Natural killer cell treated with Interleukin-12 subunit alpha and Interleukin-12 subunit beta and Interleukin-15 and Interleukin-18, amount 100 ng/mL, for 72 hours (primary cell): ENCODE measurements at places on chromosomes 16 and 17.

DNA sequence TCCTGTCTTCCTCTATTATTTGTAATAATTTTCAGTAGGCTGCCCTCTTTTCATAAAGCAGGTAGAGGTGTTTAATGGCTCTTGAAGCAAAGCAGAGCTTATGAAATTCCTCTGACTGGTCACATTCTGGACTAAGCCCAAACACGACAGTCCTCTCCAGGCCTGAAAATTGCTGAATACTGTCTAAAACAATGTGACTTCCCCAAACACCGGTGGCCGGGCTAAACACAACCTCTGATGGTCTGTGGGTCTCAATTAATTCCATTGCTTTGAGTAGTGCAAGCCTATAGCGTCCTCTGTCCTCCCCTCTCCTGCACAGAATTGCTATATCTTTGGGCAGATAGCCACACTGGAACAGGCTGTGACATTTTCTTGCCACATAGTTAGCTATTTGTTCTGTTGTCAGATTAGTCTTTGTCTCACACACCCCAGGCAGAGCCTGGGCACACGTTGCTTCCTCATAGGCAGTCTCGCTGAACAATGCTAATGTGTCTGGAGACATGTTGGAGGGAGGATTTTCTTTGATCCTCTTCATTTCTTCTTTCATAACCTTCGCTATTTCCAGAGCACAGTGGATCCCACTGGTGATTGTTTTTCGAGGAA, 10.8 kb upstream of the SLFN12L start:
- no peaks in the 10 kb centered on the region for H3K36me3 ChIP-seq
- no peak overlapping the region for H3K27ac ChIP-seq
- H3K4me3 ChIP-seq = no peak overlapping the region
- peaks cover 15% of the 10 kb centered on the region for H3K4me1 ChIP-seq
- H3K27me3 ChIP-seq = no peaks in the 10 kb centered on the region
- DNase-seq = no peak

GRCh38 chr17:75194879-75195278, 10.6 kb upstream of the NUP85 start:
- H3K4me3 ChIP-seq = no peak overlapping the region
- DNase-seq = no peak
- no peak overlapping the region for H3K27ac ChIP-seq
- H3K36me3 ChIP-seq = no peaks in the 10 kb centered on the region
- H3K27me3 ChIP-seq = no peaks in the 10 kb centered on the region
- no peaks in the 10 kb centered on the region for H3K4me1 ChIP-seq

DNA sequence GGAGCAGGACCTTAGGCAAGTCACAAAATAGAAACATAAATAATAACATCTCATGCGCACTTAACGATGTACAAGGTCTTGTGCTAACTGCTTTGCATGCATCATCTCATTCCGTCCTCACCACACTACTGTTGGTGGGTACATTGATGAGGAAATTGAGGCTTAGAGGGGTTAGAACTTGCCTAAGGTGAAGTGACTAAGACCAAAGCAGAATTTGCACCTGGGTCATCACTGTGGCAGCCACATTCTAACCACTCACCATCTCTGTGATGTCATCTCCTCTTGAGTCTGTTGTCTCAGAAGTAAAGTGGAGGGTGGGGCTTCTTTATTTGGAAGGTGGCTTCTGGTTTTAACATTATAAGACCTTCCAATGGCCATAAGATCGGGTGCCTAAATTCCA, 20.4 kb upstream of the TRIM25 start:
- H3K27me3 ChIP-seq = no peaks in the 10 kb centered on the region
- peak overlapping the region; percentile 86 for H3K27ac ChIP-seq
- H3K36me3 ChIP-seq = peaks cover 18% of the 10 kb centered on the region
- peaks cover 18% of the 10 kb centered on the region for H3K4me1 ChIP-seq
- no peak for DNase-seq

DNA sequence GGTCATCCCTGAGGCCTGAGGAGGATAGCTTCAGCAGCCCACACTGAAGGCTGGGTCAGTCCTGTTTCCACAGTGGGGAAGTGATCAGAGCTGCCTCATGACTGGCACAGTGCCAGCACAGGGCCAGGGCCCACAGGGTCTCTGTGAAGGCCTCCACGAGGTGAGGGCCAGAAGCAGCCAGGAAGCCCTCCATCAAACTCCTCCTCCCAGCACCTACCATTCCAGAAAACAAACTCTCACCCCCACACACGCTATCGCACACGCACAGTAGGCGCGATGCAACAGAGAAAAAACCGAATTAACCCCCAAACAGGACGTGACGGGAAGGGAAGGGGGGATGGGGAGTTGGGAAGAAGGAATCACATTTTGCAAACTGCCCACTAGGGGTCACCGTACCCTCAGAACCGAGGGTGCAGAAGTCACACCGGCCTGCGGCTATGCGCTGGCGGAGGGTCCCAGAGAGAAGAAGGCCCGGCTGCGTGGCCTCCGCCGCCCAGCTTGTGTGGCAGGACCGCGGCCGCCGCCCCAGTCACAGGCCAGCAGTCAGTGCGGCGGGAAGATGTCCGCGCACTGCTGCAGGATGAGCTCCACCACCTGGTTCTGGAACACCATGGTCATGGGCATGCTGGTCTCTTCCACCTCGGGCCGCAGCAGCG, 37.6 kb downstream of the ARHGAP27 start:
- H3K4me3 ChIP-seq = no peak overlapping the region
- DNase-seq = no peak
- no peak overlapping the region for H3K27ac ChIP-seq
- H3K36me3 ChIP-seq = peaks cover 7% of the 10 kb centered on the region
- H3K4me1 ChIP-seq = peaks cover 25% of the 10 kb centered on the region

- DNase-seq = no peak
- H3K36me3 ChIP-seq = no peaks in the 10 kb centered on the region
- H3K27ac ChIP-seq = no peak overlapping the region
- no peaks in the 10 kb centered on the region for H3K27me3 ChIP-seq
These were observed 28.1 kb upstream of the PVALEF start for GRCh38 chr17:81137248-81137647.
